Activated naive CD4-positive, alpha-beta T cell treated with anti-CD3 and anti-CD28 coated beads for 36 hours (primary cell): ENCODE measurements at places on chromosomes 6 and 20. TPM values are rescaled to one million over a fixed set of nuclear protein-coding genes. Genes with fewer than 3 reads are reported as not detected.

Gene HUS1B
- 0.67 TPM for total RNA-seq

Gene AKAP12
- total RNA-seq: 0.62 TPM

Gene COL9A3
- not detected for total RNA-seq

DNA sequence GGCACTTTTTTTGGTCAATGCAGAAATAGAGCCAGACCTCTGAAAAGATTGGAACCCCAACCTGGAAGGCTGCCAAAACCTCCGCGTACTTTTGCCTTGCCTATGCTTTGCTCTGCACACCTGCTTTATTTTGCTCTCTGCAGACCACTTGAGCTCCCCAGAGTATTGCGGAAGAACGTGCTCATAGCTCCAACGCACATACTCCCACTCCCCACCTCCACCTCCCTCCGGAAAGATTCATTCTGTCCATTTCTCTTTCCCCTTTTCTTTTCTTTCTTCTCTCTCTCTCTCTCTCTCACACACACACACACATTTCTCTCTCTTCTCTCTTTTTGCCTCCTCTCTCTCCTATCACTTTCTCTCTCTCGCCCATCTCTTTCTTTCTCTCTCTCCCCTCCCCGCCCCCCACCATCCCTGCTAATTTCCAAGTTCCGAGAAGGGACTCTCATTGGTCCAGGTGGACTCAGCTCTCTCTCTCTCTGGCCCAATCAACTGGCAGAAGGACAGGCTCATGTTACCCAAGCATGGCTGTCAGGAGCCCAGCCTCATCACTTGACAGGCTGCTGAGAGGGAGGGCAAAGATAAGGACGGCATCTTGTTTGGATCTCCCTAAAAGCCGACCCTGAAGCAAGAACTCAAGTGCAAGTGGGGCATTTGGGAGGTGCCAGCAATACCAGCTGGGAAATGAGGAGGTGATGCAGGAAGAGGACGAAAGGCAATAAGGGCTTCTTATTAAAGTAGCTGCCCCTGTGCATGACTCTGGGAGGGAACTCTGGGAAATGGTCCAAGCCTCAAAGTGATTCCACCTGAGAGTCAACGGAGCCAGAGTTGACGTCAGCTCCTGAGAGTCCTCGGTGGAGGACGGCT is 246.1 kb downstream of the LY86 start:
- DNase-seq: no peak
- H3K27ac ChIP-seq: no peak overlapping the region
- H3K4me3 ChIP-seq: no peak overlapping the region
- no peaks in the 10 kb centered on the region for H3K36me3 ChIP-seq

- H3K27me3 ChIP-seq: peaks cover 7% of the 10 kb centered on the region
- H3K4me3 ChIP-seq: no peak overlapping the region
- H3K36me3 ChIP-seq: no peaks in the 10 kb centered on the region
- H3K4me1 ChIP-seq: no peaks in the 10 kb centered on the region
- no peak for DNase-seq
Observed at GRCh38 chr6:6932968-6933367, 174.8 kb upstream of the RREB1 start.

- DNase-seq: no peak
- H3K4me3 ChIP-seq: no peak overlapping the region
- peaks cover 4% of the 10 kb centered on the region for H3K4me1 ChIP-seq
- H3K27me3 ChIP-seq: peaks cover 51% of the 10 kb centered on the region
- no peaks in the 10 kb centered on the region for H3K36me3 ChIP-seq
Observed at GRCh38 chr6:149979293-149979692, 15.6 kb downstream of the ULBP1 start.

Gene GJA10
- not detected for total RNA-seq

DNA sequence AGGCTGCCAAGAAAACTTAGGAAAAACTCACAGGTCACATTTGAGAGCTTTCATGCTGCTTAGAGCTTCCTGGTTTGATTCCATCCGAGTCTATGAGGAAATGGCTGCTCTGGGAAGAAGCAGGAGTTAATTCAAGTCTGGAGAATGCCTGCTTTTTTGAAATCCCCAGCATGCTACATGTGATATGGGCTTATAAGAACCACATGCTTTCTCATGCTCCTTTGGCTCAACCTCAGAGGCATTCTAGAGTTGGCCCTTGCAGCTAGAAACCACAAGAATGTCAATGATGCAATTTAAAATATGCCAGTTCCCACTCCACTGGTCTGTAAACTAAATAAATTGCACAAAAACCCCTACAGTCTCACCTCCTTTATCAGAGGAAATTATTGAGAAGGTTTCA is 142.9 kb upstream of the OLIG3 start:
- H3K36me3 ChIP-seq: no peaks in the 10 kb centered on the region
- no peak for DNase-seq
- H3K27ac ChIP-seq: no peak overlapping the region
- H3K27me3 ChIP-seq: no peaks in the 10 kb centered on the region
- no peak overlapping the region for H3K4me3 ChIP-seq
- H3K4me1 ChIP-seq: peaks cover 13% of the 10 kb centered on the region

- DNase-seq: no peak
- H3K27me3 ChIP-seq: no peaks in the 10 kb centered on the region
- no peaks in the 10 kb centered on the region for H3K4me1 ChIP-seq
- H3K27ac ChIP-seq: no peak overlapping the region
Observed at GRCh38 chr6:123715006-123715863, 78.5 kb upstream of the TRDN start.
